Sciatic nerve (tissue), 2 donors: ENCODE measurements at places on chromosomes 6 and 20.

GRCh38 chr6:36804563-36804962 is 34.7 kb downstream of the CPNE5 start:
- DNase-seq: no peak

GRCh38 chr20:22335210-22335609 is 249.2 kb downstream of the FOXA2 start:
- no peak for DNase-seq

- no peak for DNase-seq
These were observed 6.1 kb downstream of the MDFI start for GRCh38 chr6:41644297-41644879.

DNA sequence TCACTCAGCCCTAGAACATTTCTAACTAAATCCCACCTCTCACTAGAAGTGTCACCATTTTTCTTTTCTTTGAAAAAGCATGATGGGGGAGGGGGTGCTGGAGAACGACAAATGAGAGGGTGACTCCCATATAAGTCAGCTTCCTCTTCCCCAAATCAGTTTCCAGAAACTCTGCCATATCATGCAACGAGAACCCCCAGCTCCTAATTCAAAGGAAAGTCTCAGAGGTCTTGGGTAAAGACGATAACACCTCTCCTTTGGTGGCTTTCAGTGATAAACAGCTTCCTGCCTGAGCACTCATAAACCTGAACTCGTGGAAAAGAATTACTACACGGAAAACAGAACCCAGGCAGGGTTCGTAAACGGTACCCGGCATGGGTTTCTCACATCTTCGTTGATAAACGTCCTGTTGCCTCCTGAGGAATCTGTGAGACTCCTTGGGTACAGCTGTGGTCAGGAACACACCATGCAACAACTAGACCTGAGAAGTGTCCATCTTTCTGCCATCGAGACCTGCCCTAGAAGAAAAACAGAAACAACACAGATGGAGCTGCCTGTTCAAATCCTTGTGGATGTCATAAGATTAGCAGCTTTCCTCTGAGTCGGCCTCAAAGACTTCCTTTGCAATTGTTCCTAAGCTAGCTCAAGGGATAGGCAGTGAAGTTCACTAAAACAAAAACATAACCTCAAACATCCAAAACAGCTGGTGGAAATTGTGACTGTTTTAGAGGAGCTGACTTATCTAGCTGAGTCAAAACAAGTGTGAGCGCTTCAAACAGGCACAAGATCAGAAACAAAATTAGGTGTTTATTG is 185.8 kb upstream of the PRDM1 start:
- DNase-seq: no peak

DNA sequence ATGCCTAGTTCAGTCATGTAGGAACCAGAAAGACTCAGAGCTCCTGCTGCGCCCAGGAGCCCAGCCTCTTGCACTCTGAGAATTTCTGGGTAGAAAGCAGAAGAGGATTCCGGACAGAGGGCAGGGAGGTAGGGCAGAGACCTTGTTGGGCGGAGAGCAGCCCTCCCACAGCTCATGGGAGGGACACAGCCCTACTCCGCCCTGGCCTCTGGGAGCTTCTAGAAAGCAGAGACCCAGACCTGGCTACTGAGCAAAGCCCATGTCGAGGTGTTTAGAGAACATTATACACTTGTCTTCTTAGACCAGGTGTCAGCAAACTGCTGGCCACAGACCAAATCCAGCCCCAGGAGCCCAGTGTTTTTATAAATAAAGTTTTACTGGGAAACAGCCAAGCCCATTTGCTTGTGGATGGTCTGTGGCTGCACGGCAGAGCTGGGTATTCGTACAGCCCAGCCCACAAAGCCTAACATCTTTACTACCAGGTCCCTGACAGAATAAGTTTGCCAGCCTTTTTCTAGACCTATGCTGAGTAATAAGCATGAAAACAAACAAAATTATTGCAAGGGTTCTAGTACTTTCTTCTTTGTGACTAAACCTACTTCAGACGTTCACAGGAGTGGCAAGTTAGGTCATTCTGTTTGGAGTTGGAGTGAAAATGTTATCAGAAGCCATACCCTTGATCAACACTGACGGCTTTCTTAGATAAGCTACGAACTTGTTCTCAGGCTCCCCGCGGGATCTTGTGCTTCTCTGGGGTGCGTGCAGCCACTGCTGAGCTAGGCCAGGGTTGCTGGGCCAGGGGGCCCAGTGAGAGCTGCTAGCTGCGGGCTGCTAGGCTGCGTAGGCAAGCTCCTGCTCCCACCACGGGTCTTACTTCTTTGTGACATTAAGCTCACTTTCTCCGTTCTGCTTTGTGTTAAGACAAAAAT is 235.1 kb upstream of the FOXQ1 start:
- DNase-seq: no peak

GRCh38 chr20:59750209-59750840 is 146.0 kb downstream of the PHACTR3 start:
- DNase-seq: no peak
